CD4-positive, alpha-beta memory T cell (primary cell): ENCODE measurements at places on chromosomes 2 and 18. TPM values are rescaled to one million over a fixed set of nuclear protein-coding genes. Genes with fewer than 3 reads are reported as not detected.

Gene MEIS1
- polyA plus RNA-seq, result not detected

DNA sequence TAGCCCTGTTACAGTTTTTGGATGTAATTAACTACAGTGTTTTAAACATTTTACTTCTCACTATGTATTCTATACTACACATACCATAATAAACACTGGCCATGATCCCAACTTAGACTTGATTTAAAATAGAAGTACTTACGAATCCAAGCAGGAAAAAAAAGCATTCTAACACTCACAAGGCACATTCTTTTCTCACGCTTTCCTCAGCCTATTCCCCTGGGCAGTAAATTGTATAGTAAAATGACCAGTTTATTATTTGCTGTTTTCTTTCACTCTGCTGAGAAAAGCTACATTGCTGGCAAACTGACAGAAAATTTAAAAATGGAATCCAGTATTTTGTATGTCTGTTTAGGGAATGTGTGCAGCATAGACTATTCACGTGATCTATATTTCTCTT is 2.8 kb upstream of the TANC1 start:
- DNase-seq, result no peak

Gene TANC1
- not detected for polyA plus RNA-seq

DNA sequence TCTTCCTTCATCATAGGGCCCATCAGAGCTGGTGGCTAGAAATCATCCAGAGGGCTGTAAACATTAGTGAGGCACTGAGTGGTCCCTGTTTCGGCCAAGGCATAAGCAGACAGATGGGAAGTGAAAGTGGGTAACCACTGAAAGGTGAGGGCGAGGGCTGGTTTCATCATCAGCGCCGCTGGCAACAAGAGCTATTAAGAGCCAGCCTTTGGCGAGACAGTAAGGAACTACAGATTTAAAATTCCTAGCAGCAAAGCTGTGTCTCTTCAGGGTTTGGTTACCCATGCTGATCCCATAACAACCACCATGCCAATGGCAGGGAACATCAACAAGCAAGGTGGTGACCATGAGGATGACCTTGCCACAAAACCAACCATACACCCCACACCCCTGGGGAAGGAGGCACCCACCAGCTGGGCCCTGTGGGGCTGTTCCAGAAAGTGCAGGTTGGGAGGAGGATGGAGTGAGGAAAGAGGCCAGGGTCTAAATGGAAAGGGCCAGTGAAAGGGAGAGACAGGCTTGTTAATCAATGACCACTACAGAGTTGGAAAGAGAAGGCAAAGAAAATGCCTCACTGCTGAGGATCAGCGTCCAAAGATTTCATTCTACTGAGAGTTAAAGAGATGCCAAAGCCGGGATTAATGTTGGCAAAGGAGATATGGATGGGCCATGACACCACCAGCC is 9.0 kb upstream of the SLC20A1 start:
- no peak for DNase-seq

Gene CFAP65
- not detected for polyA plus RNA-seq

Gene MBD5
- polyA plus RNA-seq, result 3.1 TPM

GRCh38 chr2:192876698-192877097 is 682.0 kb upstream of the TMEFF2 start:
- DNase-seq, result no peak

- no peak for DNase-seq
Measured at GRCh38 chr2:152874955-152875354, 156.5 kb downstream of the ARL6IP6 start.

DNA sequence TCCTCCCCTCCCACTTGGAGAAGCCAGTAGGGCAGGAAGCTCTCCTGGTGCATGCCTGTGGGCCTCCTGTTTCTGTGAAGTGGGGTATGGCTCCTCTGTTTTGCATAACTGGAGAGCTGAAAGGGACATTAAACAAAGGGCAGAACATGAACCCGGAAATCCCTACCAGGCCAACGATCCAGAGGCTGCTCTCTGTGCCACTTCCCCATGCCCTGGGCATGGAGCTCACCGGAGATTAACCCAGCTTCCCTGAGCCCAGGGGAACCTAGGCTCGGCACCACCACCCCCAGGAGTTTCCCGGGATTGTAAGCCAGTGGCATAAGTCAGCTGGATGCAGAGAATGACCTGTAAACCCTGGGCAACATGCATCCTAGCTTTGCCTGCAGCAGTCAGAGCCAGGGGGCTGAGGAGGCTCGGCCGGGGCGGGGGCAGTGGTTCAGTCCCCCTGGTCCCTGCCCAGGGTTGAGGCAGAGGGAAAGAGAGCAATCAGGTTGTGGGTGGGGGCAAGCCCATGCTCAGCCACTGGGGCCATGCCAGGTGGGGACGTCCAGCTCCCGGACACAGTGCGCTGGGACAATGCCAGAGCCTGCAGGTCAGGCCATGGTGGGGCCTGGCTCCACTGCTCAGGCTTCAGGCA is 49.5 kb downstream of the TIMM21 start:
- DNase-seq, result no peak

Gene AGXT
- not detected for polyA plus RNA-seq

- DNase-seq, result no peak
Measured at GRCh38 chr18:76468345-76469304, 26.4 kb downstream of the ZNF516 start.

Gene TMEM131
- 6.3 TPM for polyA plus RNA-seq

GRCh38 chr2:11365096-11365879 is 20.9 kb upstream of the ROCK2 start:
- DNase-seq, result no peak

- no peak for DNase-seq
Measured at GRCh38 chr2:190512539-190513095, 21.9 kb downstream of the NEMP2 start.

Gene COLEC11
- polyA plus RNA-seq, result not detected

GRCh38 chr2:163593982-163594381 is 141.8 kb downstream of the FIGN start:
- no peak for DNase-seq

Gene ARHGEF33
- not detected for polyA plus RNA-seq

- no peak for DNase-seq
Measured at GRCh38 chr18:21486905-21487437, 113.5 kb downstream of the ESCO1 start.

Gene SLC4A5
- polyA plus RNA-seq, result 3.4 TPM

DNA sequence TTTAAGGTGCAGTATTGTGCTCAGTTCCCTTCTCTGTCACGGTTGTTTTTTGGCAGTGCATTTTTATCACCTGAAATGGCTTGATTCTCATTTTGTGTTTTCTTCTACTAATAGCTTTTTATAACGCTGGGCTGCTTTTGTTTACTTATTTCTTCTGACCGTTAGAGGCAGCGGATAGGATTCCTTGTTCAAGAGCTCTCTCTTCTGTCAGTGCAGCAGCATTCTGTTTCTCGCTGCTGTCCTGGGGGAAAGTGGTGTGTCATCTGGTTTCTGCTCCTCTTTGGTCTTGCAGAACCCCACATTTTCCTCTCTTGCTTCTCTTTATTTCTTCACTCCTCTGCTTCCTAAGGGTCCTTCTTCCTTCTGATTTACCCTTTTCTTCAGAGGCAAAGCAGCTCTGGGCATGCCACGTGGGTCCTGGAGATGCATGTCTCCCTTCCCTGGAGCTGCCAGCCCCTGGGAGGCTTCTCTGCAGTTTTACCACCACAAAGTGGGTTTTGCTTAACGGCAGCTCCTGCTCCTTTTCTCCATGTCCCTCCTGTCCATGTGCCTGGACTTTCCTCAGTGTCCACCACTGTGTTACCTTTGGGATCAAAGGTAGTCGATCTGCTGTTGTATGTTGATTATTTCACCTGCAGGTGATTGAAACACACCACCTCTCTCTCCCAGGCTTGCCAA is 47.3 kb upstream of the SNTG2 start:
- DNase-seq, result no peak

DNA sequence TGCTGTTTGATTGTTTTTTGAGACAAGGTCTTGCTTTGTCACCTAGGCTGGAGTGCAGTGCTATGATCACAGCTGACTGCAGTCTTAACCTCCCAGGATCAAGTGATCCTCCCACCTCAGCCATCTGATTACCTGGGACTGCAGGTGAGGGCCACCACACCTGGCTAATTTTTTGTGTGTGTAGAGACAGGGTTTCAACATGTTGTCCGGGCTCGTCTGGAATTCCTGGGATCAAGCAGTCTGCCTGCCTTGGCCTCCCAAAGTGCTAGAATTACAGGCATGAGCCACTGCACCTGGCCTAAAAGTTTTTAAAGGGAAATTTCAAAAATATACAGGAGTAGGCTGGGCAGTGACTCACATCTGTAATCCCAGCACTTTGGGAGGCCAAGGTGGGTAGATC is 22.4 kb downstream of the CARF start:
- no peak for DNase-seq

GRCh38 chr18:51196118-51196810 is 1.2 kb downstream of the MEX3C start:
- DNase-seq, result peak; percentile 43

Gene SLC9A2
- not detected for polyA plus RNA-seq

DNA sequence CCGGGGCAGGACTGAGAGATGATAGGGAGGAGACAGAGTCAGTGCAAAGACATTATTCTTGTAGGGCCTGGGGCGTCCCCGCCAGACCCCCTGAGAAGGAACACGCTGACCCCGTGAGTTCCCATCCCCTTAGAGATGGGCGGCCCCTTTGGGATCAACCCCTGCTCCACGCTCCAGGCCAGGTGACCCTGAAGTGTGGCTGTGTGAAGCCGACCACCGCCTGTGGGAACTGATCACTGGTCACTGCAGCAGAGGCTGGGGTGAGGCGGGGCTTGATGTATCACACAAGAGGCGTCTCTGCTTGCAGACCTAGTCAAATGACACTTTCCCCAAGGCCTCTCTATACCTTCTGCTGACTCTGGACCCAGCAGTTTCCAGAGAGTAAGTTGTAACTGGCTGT is 157.4 kb upstream of the TWIST2 start:
- no peak for DNase-seq

DNA sequence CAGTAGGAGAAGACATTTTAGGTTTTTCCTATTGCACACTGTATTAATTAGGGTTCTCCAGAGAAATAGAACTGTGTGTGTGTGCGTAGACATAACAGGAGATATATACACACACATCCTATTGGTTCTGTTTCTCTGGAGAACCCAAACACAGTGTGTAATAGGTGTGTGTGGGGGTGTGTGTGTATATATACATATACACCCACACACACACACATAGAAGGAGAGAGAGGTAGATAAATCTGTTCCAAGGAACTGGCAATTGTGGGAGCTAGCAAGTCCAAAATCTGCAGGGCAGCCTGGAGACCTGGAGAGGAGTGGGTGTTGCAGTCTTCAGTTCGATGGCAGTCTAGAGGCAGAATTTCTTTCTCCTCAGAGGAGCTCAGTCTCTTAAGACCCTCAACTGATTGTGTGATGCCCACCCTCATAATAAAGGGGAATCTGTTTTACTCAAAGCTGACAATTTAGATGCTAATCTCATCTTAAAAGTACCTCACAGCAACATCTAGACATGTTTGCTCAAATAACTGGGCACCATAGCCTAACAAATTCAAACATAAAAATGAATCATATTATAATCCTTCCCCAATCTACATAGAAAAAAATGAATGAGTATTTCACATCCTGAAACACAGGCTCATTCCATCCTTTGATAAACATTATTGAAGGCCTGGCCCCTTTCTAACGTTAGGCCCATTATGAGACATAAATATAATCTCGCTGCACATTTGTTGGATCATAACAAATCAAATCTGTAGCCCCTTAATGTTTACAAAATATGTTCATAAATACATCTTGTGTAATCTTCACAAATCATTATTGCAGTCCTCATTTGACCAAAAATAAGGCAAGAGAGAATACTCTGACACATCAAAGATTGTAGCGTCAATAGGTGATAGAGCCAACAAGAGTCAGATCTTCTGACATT is 35.1 kb upstream of the RTN4 start:
- DNase-seq, result no peak

DNA sequence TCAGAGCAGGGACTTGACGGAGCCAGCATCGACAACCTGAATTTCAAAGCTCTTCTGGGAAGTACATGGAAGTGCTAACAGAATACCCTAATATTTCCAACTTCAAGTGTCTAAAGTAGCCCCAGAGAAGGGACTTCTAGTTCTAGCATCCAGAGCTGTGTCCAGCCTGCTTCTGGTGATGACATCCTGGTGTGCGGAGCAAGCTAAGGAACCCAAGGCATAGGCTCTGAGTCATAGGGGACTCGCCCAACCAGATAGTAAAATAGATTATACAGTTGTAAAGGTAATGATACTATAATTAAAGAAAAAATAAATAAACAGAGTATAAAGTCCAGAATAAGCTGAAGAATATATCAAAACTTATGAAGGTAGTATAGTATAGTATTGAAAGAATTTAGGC is 108.1 kb upstream of the SERPINE2 start:
- no peak for DNase-seq

Gene NTSR2
- polyA plus RNA-seq, result not detected

- no peak for DNase-seq
Measured at GRCh38 chr2:65393743-65394422, 38.5 kb downstream of the SPRED2 start.

- no peak for DNase-seq
Measured at GRCh38 chr2:145751629-145752028, 1231.7 kb upstream of the ZEB2 start.

Gene DNAH6
- 0.22 TPM for polyA plus RNA-seq

GRCh38 chr2:15765211-15765610 is 173.5 kb downstream of the DDX1 start:
- DNase-seq, result no peak

GRCh38 chr18:22060361-22060760 is 109.0 kb upstream of the GATA6 start:
- DNase-seq, result no peak

GRCh38 chr2:27400348-27401135 is 8.8 kb downstream of the PPM1G start:
- no peak for DNase-seq
